Keratinocyte (primary cell): ENCODE measurements at places on chromosomes 3 and 15. TPM values are rescaled to one million over a fixed set of nuclear protein-coding genes. Genes with fewer than 3 reads are reported as not detected.

GRCh38 chr3:141373768-141374526, 5.6 kb downstream of the ZBTB38 start:
- H3K27me3 ChIP-seq, result no peaks in the 10 kb centered on the region
- H3K27ac ChIP-seq, result no peak overlapping the region
- no peak for DNase-seq
- H3K4me3 ChIP-seq, result no peak overlapping the region
- H3K36me3 ChIP-seq, result peaks cover 9% of the 10 kb centered on the region

Gene C2CD4B
- not detected in 3 replicates for polyA plus RNA-seq

- DNase-seq, result no peak
- no peaks in the 10 kb centered on the region for H3K4me1 ChIP-seq
- no peak overlapping the region for H3K4me3 ChIP-seq
- no peak overlapping the region for H3K27ac ChIP-seq
- H3K27me3 ChIP-seq, result no peaks in the 10 kb centered on the region
- H3K36me3 ChIP-seq, result no peaks in the 10 kb centered on the region
Measured at GRCh38 chr3:151386056-151386455, 1.5 kb upstream of the P2RY12 start.

DNA sequence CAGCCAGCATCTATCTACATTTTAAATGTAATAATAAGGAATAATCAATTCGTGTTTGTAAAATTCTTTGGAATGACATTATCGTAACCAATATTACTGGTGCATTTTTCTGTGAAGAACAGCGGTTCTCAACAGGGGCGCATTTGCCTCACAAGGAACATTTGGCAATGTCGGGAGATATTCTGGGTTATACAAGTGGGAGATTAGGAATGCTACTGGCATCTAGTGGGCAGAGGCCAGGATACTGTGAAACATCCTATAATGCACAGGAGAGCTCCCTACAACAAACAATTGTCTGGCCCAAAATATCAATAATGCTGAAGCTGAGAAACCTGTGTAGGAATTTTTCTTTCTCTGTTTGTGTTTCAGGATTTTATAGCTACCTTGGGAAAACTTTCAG, 25.0 kb downstream of the ACP3 start:
- no peak overlapping the region for H3K27ac ChIP-seq
- H3K4me3 ChIP-seq, result no peak overlapping the region
- no peak for DNase-seq
- H3K4me1 ChIP-seq, result peaks cover 12% of the 10 kb centered on the region
- no peaks in the 10 kb centered on the region for H3K36me3 ChIP-seq

GRCh38 chr3:59131016-59131766, 81.4 kb upstream of the CFAP20DC start:
- H3K27me3 ChIP-seq, result no peaks in the 10 kb centered on the region
- no peak overlapping the region for H3K27ac ChIP-seq
- DNase-seq, result no peak
- no peak overlapping the region for H3K4me3 ChIP-seq
- no peaks in the 10 kb centered on the region for H3K36me3 ChIP-seq
- H3K4me1 ChIP-seq, result no peaks in the 10 kb centered on the region

DNA sequence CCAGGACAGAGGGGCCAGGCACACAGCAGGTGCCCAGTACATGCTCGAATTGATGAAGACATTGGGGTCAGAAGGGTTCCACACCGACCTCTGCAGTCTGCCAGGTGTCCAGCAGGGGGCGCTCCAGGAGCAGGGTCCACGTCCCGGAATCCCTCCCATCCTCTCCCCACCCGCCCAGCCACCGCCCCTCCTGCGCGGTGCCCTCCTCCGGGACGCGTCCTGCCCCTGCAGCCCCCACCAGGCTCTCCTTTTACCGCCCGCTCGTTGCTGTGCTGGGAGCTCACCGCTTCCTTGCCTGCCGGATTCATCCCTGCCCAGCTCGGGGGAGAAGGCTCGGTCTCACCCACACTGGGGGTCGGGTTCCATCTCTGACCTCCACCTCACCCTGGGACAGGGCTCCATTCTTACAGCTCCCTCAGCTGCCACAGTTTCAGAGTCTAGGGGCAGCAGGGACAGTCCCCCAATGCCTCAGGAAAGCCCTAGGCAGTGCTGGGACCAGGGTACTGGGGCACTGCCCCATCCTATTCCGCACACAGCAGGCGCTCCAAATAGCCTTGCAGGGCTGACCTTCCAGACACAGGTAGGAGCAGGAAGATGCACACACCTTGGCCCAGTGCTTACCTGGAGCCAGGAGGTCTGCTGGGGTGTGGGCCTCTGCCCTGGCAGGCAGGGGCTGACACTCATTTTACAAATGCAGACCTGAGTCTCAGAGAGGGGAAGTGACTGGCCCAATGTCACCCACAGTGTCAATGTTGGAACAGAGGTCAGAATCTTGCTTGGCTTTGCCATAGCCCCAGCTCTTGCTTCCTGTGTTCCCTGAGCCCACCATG, 31.0 kb downstream of the GRIP2 start:
- H3K4me1 ChIP-seq, result no peaks in the 10 kb centered on the region
- H3K27ac ChIP-seq, result no peak overlapping the region
- DNase-seq, result no peak

DNA sequence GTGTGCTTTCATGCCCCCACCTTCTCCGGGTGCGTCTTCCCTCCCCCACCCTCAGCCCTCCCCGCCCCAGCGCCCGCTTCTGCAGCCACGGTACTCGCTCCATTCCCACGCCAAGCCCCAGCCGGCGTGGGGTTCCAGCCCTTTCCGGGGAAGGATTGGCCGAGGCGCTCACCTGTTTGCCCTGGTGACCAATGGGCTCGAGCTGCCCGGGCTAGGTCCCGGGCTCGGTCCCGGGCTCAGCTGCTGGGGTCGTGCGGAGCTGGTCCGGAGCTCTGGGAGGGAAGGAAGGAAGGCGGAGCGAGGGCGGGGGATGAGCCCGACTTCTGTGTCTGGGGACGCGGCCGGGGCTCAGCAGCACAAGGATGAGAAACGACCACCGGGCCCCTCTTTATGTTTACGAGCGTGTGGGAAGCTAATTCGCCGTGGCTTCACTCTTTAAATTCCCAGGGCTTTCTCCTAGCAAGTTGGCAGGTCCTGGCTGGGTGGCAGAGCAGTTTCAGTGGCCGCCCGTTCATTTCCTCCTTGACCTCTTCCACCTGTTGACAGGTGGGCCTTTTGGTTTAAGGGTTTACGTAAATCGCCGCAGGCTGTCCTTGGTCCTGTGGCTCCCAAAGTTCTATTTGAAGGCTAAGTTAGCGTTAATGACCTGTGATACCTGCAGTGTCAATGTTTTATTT, at the start of gene IGSF10:
Gene IGSF10, minus strand, starts transcription at position 288 of the 677 bp plus-strand sequence. CDS start 2,352 bp downstream, outside the sequence.
- no peak for DNase-seq
- peaks cover 14% of the 10 kb centered on the region for H3K27me3 ChIP-seq

DNA sequence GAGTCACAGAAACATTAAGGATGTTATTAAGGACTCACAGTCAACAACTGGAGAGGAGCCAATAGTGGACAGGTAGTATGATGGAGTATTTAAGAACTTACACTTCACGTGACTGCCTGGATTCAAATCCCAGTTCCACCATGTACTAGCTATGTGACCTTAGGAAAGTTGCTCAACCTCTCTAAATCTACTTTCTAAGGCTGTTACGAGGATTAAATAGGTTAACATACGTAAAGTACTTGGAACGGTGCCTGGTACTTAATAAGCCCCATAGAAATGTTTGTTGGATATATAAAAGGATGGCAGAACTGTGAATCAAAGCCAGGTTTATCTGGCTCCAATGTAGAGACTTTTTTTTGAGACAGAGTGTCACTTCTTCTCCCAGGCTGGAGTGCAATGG, 24.4 kb downstream of the THRB start:
- H3K27me3 ChIP-seq, result no peaks in the 10 kb centered on the region
- no peak overlapping the region for H3K27ac ChIP-seq
- H3K36me3 ChIP-seq, result no peaks in the 10 kb centered on the region
- H3K4me3 ChIP-seq, result no peak overlapping the region
- peaks cover 8% of the 10 kb centered on the region for H3K4me1 ChIP-seq
- no peak for DNase-seq

Gene MOBP
- polyA plus RNA-seq, result not detected in 3 replicates

Gene RGMA
- 0.18 to 0.32 TPM (median 0.22 TPM) in 3 replicates for polyA plus RNA-seq

GRCh38 chr15:58260205-58260724, 122.1 kb downstream of the AQP9 start:
- no peak for DNase-seq
- peaks cover 38% of the 10 kb centered on the region for H3K4me1 ChIP-seq
- H3K4me3 ChIP-seq, result no peak overlapping the region
- no peaks in the 10 kb centered on the region for H3K27me3 ChIP-seq
- H3K36me3 ChIP-seq, result no peaks in the 10 kb centered on the region

Gene CD276
- 48.9 to 135 TPM (median 62.9 TPM) in 3 replicates for polyA plus RNA-seq

Gene CADPS
- not detected in 3 replicates for polyA plus RNA-seq

DNA sequence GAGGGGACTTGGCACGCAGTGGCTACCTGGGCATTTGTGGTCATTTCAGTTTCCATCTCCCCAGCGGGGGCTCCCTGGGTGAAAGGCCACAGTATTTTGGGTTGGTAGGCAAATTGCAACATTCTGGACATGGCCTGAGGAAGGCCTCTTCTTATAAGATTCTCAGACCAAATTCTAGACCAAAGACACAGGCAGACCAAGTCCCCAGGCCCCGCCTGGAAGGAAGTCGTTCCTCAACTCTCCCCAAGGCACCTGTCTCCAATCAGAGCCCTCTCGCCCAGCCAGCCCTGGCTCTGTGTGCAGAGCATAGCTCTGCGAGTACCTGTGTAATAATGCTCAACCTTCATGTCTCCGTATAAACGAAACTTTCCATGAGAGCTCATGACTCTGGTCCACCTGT, 53.1 kb downstream of the GRIP2 start:
- no peak overlapping the region for H3K27ac ChIP-seq
- peaks cover 30% of the 10 kb centered on the region for H3K4me1 ChIP-seq
- H3K36me3 ChIP-seq, result no peaks in the 10 kb centered on the region
- H3K4me3 ChIP-seq, result no peak overlapping the region

Gene SLC28A2
- not detected in 3 replicates for polyA plus RNA-seq

DNA sequence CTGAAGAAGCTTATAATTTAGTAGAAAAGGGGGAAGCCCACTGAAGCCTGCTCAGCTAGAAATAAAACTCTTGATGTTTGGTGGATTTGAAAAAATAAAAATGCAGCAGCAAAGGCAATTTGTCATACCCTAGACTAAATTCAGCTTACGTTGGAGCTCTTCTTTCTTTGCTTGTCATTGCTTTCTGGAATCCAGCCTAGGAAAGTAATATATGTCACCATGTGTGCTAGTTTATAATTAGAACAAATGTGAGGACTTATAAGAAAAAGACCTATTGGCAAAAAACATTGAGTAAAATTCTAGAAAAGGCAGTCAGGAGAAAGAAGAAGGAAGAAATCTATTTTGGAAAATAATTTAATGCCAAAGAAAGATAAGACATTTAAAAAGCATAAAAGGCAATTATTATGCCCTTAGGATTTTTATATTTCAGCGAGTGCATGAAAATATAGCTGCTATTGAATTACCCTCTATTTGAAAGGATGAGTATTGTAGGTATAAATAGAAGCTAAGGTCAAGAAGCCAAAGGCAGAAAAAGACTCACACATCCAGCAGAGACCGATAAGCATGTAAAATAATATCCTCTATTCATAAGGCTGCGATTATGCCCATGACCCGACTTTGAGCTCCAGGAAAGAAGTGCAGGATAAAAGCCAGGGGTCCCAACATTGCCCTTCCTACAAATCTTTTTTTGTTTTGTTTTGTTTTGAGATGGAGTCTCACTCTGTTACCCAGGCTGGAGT, 10.6 kb upstream of the BTBD1 start:
- DNase-seq, result no peak

- H3K4me1 ChIP-seq, result no peaks in the 10 kb centered on the region
- H3K27me3 ChIP-seq, result no peaks in the 10 kb centered on the region
- H3K36me3 ChIP-seq, result no peaks in the 10 kb centered on the region
- H3K27ac ChIP-seq, result no peak overlapping the region
- H3K4me3 ChIP-seq, result no peak overlapping the region
Measured at GRCh38 chr3:63015614-63016309, 140.5 kb upstream of the CADPS start.

Gene CASR
- 0.01 TPM in 1 of 3 replicates, not detected in the others for polyA plus RNA-seq

- DNase-seq, result no peak
- no peak overlapping the region for H3K4me3 ChIP-seq
- H3K27ac ChIP-seq, result no peak overlapping the region
- no peaks in the 10 kb centered on the region for H3K27me3 ChIP-seq
Measured at GRCh38 chr3:22296601-22297000, 545.6 kb upstream of the ZNF385D start.

Gene FSTL1
- polyA plus RNA-seq, result 59.0 to 93.9 TPM (median 67.1 TPM) in 3 replicates

DNA sequence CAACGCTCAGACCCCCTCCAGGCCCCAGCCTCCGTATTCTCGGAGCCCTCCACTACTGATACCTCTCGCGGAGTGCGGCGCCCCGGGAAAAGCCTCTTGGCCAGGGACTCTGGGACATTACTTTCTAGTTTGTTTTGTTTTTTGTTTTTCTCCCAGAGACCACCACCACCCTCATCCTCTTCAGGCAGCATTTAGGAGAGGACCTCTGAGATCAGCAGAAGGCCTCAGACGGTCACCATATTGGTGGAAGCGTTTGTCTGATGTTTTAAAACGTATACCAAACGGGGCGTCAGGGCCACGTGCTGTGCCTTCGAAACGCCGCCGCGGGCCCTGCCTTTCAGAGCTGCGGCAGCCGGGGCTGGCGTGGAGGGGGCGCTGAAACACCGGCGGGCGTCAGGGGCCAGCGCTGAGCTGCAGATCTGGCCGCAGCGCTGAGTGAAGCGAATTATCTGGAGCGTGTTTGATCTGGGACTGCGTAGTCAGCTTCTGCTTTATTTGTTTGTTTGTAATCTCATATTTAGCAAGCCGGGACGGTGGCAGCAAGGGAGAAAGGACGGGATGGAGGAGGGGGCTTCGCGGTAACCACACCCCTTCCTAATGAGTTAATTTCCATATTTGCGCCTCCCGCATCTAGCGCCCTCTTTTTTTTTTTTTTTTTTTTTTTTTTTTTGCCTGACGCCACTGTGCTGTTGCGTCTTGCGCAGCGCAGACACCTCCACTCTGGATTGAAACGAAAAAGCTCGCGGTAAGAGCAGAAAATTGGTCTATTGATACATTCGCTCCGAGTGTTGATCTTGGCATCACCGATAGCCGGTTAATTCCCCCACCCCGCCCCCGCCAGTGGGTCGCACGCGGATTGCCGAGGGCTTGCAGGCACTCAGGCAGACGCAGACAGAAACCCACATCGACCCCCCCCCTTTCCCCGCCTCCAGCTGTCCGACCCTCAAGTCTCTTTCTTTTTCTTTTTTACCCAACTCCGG, 14.9 kb downstream of the SOX2 start:
- H3K4me3 ChIP-seq, result peak overlapping the region; percentile 9
- H3K4me1 ChIP-seq, result peaks cover 4% of the 10 kb centered on the region
- no peaks in the 10 kb centered on the region for H3K36me3 ChIP-seq

DNA sequence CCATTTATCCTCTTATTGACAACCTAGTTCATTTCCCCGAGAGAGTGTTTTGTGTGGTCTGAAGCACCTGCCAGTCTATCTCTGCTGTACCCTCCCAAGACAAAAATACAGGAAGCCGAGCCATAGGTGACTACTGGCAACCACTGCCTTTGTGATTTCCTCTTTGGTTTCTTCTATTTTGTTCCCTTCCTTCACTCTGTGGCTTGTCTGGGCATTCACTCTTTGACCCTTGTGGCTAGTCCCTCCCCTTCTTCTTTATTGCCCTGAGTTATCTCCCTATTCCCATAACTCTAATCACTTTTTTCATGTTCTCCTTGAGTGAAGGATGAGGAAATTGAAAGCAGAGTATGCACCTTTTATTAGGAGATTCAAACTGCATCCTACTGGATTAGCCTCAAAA, at the start of gene ADGRG7:
Gene ADGRG7, plus strand, starts transcription at position 297 of the 400 bp plus-strand sequence. CDS start 256 bp downstream, outside the sequence.
- no peaks in the 10 kb centered on the region for H3K4me1 ChIP-seq
- no peak for DNase-seq
- H3K36me3 ChIP-seq, result no peaks in the 10 kb centered on the region
- no peak within 1 kb of the TSS for H3K27ac ChIP-seq

Gene MYRIP
- 0.01 TPM in 2 of 3 replicates, not detected in the other for polyA plus RNA-seq

- H3K36me3 ChIP-seq, result no peaks in the 10 kb centered on the region
- H3K4me1 ChIP-seq, result peaks cover 19% of the 10 kb centered on the region
- H3K27ac ChIP-seq, result no peak overlapping the region
- DNase-seq, result no peak
- no peaks in the 10 kb centered on the region for H3K27me3 ChIP-seq
Measured at GRCh38 chr3:123791417-123791816, 92.7 kb downstream of the MYLK start.

Gene GOLGA6L10
- polyA plus RNA-seq, result 0.36 to 1.6 TPM (median 1.3 TPM) in 3 replicates
